ENCODE measurements at places on chromosomes 5 and 9.

GRCh38 chr9:105694190-105694847 lies at the start of gene TMEM38B:
TMEM38B (plus strand) TSS chr9:105694541; CDS start chr9:105694661, 120 bp downstream.
- DNase-seq, result peak; percentile 68

- DNase-seq, result no peak
Measured at GRCh38 chr5:124262470-124262869, 484.0 kb downstream of the ZNF608 start.

DNA sequence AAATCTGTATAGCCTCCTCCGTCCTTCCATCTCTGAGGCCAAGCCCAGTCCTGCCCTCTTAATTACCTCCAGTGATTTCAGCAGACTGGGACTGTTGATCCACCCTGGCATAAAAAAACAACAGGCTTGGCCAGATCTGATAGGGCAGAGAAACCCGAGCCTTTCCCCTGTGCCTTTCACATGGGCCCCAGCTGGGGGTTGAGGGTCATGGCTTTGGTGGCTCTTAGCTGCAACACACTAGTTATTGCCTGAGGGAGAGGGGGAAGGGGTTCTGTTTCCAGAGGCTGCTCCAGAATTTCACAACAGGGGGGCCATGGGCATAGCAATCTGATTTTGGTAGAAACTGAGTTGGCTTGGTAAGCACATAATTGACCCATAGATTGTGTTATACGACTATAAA lies 21.2 kb upstream of the PANK3 start:
- no peak for DNase-seq

GRCh38 chr9:1320607-1321195 lies 270.5 kb downstream of the DMRT2 start:
- DNase-seq, result no peak

DNA sequence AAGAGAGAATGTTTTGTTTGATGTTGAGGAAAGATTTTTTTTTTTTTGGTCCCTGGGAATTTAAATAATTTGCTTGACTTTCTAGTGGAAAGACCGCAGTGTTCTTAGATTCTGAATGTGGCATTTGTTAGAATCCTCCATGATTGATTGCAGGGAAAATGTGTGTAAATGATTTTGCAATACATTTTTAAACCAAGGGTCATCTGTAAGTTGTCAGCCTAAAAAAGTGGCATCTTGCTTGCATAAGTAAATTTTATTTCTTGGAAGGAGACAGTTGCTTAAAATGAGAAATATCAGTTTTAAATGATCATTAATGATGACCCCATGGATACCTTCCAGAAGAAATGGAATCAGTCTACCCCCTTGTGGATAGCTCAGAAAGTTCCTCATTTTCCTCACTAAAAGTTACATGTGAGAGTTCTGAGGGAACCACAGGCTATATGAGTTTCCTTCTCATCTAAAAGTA lies 105.1 kb upstream of the SLC25A48 start:
- no peak for DNase-seq
